T-helper 1 cell (primary cell): ENCODE measurements at places on chromosomes 12 and 14.

DNA sequence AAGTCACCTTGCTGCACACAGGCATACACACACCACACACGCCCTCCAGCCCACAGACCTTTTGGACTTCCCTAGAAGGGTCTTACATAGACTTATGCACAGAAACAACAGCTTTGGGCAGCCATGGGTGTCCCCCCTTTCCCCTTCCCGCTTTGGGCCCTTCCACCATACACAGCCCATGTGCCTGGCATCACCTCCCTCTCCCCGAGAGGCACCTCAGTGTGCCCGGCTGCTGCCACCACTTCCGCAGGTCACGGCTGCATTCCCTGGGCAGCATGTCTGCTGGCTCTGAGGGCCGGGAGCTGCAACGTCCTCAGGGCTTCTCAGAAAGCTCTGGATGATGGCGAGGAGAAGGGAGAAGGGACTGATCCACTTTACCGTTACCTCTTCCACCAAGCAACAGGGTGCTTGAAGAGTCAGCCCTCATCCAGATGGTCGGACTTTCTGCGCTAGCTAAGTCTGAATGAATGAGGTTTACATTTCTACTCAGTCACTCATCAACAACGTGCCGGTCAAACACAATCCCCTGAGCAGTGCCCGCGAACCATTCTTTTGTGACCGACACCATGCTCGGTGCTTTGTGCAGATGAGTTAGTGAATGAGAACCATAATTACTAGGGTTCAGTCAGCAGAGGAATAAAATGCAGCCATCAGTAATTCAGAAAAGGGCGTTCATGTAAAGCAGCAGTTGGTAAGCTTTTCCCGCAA lies 72.2 kb upstream of the BCL11B start:
- no peak for DNase-seq

- no peak for DNase-seq
Measured at GRCh38 chr14:68947802-68948201, 31.3 kb downstream of the ACTN1 start.

GRCh38 chr12:98504368-98504617 lies 11.1 kb upstream of the TMPO start:
- no peak for DNase-seq

DNA sequence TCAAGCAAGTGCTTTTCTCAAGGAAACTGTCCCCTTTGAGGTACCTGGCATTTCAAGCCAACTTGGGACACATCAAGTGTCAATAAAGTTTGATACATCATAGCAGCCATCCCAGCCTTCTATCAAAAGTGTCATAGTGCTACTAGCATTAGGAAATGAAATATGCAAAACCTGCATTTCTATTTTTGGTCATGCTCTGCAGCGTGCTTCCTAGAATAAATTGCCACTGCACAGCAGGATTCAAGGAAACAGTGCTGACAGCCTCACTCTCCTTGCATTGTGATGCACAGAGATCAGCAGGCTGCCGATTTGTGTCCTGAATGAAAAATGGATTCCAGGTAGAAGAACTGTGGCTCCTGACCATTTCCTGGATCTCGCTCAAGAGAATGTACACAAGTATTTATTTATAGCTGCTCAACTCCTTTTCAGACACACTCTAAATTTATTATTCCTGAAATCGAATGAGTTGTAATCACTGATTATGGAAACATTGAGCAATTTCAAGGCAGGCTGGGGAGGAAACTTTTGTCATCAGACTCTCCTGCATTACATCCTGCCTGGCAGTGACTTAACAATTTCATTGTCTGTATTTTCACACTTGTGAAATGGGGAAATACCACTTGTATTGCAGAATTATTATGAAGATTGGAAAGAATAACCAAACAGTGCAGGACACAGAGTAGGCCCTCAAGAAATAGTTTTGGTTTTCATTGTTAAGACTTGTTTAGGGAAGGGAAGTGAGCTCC lies 120.9 kb downstream of the SLC38A6 start:
- DNase-seq: no peak

DNA sequence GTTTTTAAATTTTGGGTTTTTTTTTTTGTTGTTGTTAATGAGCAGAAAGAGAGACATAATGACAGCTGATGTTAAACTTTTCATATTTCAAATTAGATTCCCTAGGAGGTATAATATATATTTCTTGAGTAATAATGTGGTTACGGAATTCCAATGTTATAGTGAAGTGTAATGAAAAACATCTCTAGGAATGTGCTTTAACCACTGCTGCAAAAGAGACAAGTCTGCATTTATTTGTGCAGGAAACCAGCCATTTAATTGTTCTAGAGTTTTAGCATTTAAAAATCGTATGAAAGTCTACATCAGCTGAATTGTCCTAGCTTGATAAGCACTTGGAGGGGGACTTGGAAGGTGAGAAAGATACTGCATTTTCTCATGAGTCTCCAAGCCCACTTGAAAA lies 14.3 kb downstream of the SERPINA10 start:
- no peak for DNase-seq

DNA sequence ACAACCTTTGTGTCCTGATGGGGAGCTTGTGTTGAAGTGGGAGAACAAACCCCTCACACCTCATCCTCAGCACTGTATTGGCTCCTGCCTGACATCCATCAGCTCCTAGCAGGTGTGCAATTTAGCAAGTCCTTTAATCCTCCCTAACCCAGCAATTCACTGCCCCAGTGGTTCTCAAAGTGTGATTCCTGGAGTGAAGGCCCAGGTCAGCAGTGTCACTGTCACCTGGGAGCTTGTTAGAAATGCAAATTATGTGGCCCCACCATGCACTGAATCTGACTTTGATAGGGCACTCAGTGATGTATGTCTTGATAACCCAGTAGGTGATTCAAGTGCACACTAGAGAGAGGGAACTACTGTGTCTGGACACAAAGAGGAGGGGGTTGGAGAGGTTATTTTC lies 133.6 kb downstream of the FGD4 start:
- DNase-seq: no peak

DNA sequence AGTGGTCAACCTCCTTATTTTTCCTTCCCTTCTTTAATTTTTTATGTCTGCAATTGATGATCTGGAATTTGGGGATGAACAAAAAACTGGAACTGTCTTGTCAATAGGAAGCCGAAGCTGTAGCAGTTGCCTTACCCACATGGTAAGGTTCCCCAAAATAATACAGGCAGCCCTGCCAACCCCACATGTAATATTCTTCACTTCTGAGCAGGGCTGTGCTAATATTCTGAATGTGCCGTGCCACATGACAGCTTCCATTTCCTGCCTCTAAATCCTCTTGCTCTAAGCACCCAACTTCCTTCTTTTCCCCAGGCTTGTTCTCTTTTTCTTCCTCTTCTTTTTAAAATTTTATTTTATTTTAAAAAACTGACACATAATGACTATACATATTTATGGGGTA lies 39.6 kb downstream of the GPATCH2L start:
- DNase-seq: no peak

DNA sequence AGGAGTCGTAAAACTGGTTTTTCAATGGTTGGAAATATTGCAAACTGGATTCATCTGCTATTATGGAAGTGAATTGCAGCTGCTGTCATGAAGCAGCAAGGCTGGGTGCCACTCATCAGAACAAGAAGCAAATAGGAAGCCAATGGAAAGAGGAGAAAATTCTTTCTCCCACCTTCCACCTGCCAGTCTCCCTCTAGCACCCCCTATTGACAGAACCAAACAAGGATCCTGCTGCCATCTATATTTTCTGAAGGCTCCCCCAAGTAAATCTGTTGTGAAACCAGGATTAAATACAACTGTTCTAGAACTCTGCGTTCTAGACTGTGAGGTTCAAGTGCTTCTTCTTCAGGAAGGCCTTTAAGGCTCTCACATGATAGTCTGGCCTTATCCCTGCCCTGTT lies 286.6 kb downstream of the AACS start:
- DNase-seq: no peak

DNA sequence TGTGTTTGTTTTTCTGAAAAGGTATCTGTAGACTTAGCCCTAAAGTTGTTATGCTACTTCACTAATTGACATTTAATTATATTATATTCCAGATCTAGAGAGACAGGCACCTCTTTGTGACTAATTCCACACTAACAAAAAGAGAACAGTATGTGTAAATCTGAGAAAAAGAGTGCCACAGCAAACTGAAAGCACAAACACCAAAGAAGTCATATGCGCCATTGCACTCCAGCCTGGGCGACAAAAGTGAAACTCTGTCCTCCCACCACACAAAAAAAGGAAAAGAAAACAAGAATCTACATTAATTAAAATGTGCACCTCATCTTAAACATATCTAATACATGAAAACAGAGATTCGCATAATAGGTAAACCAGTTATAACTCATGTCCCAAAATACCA lies 4.4 kb upstream of the CSRNP2 start:
- DNase-seq: no peak

GRCh38 chr12:120690978-120691377 lies 4.0 kb downstream of the MLEC start:
- no peak for DNase-seq

DNA sequence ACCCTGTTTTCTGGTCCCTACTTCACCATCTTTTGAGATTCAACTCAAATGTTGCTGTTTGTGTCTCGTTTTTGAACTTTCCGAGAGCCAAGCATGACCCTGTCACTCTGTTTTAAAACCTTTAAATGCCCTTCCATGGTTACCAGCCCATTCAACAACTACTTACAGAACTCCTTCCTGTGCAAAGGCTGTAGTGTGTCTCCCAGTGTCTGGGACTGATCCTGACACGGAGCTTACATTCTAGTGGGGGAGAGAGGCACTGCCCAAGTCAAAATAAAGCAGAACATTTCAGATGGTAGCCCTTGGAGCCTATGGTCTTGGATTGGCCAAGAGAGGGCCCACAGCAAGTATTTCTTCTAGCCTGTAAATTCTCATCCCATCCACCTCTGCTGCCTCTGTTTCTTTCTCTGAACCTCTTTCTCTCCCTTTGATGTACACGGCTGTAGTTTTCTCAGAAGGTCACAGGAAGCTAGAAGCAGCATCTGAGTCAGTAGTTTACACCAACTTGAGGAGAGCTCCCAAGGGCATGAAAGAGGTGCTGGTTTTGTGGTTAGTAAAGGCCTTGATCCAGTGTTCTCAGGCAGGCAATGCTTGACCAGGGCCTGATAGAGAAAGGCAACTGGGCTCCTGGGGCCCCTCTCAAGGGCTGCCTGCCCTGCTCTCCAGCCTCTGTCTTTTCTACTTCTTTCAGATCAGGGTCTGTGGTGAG lies 42.3 kb upstream of the SLC24A4 start:
- no peak for DNase-seq

DNA sequence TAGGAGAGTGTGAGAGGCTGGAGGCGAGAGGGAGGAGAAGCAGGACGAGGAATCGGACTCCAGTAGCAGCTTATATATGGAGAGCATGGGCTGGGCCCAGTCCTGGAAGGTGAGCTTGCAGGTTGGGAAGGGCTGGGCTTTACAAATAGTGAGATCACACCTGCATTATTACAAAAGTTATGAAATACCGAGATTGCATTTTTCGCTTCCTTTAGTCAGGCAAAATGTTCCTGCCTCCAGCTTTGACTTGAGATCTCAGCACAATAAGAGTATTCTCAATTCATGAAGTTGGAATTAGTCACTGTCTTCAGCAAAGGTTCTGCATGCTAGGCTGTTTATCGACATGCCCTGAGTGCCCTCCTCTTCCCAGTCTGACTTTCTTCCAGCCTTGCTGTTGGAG lies at the start of gene KRT6B:
TSS of gene KRT6B (minus strand) at position 46 of the 400 bp plus-strand sequence. CDS start 68 bp downstream, outside the sequence.
- DNase-seq: no peak

DNA sequence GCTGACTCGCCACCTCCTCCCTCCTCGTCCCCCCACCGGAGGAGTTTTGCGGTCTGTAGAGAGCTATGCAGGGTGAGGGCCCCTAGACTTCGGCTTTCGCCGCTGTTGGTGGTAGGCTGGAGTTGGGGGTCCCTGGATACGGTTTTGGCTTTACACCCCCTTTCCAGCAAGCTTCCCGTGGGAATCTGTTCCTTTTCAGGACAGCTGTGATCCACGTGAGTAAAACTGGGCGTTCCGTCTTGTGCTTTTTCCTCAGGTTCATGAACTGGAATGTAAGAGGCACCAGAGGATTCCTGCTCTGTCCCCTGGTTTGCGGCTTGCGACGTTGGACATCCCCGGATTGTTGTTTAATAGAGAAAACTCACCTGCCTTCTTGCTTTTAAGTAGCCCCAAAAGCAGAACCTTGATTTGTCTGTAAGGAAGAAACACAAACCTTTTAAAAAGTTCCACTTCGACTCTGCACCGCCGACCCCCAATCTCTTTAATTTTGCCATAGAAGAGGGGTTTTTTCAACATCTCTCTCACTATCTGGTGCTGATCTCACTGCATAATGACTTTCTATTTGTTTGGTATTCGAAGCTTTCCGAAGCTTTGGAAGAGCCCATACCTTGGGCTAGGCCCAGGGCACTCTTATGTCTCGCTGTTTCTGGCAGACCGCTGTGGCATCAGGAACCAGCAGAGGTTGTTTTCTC lies 490 bp downstream of the PRORP start:
- no peak for DNase-seq

DNA sequence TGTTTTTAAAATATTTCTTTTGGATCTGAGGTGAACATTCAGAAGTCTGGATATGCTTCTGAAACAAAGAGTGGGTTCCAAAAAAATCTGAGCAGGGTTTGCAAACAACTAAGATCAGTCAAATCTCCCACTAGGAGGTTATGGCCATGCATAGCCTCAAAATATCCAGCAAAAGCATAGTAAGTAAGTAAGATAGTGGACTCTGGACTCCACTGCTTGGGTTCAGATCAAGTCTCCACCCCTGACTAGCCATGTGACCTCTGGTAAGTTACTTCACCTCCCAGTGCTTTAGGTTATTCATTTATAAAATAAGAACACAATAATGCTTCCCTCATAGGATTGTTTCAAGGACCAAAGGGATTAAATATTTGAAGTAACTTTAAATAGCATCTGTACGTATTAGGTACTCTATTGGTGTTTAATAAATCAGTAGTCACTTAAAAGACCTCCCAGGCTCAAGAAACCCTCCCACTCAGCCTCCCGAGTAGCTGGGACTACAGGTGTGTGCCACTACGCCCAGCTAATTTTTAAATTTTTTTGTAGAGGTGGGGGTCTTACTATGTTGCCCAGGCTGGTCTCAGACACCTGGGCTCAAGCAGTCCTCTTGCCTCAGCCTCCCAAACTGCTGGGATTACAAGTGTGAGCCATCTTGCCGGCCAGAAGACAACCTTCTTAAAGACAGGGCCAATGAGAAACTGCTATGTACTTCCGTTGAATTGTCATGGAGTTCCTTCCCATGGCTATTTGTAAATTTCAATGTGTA lies 95.7 kb upstream of the SOX5 start:
- DNase-seq: no peak
